Myocyte (in vitro differentiated cells): ENCODE measurements at places on chromosomes 1 and 21.

GRCh38 chr1:98176936-98177335, 256.1 kb upstream of the DPYD start:
- DNase-seq, result no peak

GRCh38 chr1:50452700-50453099, 29.5 kb upstream of the DMRTA2 start:
- no peak for DNase-seq

GRCh38 chr21:44397431-44398031, 44.1 kb downstream of the TRPM2 start:
- DNase-seq, result no peak

- DNase-seq, result no peak
These were observed 565 bp upstream of the DMRTB1 start for GRCh38 chr1:53458634-53459033.

GRCh38 chr1:20400341-20401177, 85.5 kb downstream of the CAMK2N1 start:
- peak; percentile 85 for DNase-seq

DNA sequence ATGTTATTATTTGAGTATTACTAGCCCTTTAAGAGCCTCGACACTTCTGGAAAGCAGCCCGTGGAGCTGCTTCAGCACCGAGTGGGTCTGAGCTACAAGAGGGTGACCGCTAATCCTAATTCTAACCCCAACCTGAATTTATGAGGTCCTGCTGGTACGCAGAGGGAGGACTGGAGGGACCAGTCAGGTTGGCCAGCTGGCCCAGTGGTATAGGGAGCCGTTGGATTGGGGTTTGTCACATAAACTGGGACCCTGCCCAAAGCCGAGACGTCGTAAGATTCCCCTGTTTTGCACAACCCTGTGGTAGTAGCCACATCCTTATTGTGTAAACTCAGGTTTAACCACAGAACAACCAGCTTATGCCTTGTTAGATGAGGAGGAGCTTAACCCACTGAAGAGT, 60.8 kb upstream of the F3 start:
- DNase-seq, result no peak
